ENCODE measurements at places on chromosomes 5 and 9.

DNA sequence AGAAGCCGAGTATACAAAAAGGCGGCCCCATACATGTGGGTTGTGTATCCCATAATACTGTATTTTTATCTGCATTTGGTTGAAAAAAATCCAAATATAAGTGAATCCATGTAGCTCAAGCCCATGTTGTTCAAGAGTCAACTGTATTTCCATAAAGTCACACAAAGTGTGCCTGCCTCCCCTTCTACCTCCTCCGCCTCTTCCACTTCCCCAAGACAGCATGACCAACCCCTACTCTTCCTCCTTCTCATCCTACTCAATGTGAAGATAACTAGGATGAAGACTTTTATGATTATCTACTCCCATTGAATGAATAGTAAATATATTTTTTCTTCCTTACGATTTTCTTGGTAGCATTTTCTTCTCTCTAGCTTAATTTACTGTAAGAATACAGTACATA is 92.7 kb downstream of the RFX3 start:
- no peak for DNase-seq

- no peak for DNase-seq
Measured at GRCh38 chr9:99011161-99011709, 67.5 kb downstream of the COL15A1 start.

DNA sequence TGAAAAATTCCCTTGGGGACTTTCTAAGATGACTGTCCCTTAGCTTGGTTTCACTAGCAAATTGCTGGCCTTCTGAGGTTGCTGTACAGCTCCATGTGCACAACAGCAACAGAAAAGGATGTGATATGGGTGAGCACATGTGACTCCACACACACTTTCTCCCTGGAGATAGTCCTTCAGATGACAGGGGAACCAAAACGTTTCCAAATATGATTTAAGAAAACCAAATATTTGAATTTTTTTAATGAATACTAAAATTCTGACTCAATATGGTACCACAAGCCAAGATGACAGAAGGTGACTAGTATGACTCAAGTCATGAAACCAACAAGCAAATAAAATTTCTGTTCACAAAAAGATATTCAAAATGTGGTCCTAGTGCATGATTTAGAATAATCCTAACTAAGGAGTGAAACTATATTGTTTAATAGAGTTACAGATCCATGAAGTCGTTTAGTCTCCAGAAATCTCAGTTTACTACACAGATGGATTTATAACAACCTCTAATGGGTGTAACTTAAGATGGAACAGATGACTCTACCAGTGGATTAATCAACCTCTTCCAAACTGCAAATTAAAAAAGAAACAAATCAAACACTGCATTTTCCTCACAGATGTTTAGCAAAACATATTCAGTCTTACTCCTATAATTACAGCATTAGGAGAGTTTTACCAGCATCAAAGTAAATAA is 144.8 kb upstream of the PIK3R1 start:
- no peak for DNase-seq

- DNase-seq: peak; percentile 73
Measured at GRCh38 chr5:170751631-170752030, 31.9 kb upstream of the GABRP start.

- DNase-seq: no peak
Measured at GRCh38 chr5:140481758-140482157, 65.7 kb upstream of the EIF4EBP3 start.

DNA sequence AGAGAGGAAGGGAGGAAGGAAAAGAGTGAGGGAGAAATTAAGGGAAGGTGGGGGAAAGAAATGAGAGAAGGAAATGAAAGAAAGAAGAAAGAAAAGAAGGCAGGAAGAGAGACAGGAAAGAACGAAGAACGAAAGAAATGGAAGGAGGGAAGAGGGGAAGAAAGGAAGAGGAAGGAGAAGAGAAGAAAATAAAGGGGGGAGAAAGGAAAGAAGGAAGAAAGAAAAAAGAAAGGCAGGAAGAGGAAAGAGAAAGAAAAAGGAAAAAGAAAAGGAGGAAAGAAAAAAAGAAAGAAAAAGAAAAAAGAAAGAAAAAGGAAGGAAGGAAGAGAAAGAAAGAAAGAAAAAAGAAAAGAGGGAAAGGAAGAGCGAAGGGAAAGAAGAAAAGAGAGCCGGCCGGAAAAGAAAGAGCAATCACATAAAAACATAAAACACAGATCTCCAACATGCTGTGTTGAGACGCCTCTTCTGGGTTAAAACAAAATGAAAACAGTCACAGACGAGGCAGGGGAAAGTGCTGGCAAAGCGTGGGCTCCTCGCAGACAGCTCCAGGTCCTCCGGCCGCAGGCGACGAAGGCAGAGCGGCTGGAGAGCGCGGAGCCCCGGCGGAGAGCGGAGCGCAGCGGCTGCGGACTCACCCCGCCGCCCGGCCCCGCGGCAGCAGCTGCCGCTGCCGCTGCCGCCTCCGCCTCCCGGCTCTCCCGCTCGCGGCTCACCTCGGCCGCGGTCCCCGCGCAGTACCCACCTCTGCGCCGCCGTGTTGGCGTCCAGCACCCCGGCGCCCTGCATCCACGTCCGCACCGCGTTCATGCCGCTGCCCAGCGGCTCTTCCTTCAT is 896 bp downstream of the EBF1 start:
- no peak for DNase-seq

DNA sequence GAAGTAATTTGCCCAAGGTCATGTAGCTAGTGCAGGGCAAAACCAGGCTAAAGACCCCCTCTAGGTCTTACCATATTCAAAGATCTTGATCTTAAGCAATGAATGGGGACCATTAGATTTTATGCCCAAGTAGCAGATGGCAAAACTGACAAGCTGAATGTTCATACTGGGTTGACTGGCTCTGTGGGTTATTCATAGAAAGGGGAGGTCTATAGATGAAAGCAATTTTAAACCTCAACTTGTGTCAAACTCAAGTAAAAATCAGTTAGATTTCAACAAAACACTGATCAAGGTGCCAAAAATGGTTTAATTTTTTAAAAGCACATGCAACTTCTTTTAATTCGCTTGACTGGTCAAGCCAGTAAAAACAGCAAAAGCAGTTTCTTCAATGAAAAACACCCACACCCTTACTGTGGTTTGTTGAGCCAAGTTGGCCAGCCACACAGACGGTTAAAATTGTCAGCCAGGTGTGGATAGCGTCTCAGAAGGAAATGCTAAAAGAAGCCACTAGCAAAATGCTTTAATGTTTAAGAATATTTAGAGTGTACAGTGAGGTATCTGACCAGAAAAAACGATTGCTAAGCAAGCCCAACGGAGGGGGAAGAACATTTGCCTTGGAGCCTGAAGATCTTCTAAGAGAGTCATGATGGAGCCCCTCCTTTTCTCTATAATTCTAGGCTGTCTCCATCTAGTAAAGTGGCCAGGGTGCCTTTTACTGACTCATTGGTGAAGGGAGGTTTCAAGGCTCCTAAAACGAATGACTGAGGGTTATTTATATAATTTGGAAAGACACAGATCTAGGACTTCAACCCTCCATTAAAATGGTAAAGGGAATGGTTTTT is 539.6 kb upstream of the CLINT1 start:
- no peak for DNase-seq

DNA sequence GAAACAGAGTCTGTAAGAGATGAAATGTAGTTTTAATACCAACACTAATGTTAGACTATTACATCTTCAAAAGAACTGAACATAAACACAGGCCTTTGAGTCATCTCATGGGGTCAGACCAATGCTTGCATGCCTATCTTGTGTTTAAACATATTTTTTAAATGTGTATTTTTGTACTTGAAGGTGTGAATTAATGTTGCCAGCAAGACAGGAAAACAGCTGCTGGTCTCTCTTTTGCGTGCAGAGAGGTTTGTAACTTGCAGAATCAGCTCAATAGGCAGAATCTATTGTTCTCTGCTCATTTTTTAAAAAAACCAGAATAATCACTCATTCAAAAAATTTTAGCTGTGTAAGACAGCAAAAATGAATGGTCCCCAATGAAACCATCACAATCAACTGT is 180.2 kb downstream of the ALDH1A1 start:
- DNase-seq: no peak

DNA sequence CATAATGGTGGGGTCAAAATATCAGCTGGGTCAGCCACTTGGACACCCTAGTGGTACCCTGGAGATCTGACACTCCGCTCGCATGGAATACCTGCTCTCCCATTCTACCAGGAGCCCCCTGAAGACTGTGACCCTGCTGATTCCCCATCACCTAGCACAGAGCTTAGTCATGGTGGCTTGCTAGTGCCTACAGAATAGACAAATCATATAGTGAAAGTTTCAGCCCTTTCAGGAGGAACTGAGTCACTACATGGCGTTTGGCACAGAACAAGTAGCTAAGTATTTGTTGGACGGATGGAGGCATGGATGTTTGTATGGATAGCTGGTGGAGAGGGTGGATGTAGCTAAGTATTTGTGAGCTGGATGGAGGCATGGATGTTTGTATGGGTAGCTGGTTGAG is 65.3 kb downstream of the LMX1B start:
- DNase-seq: no peak
